ENCODE measurements at places on chromosomes 2 and 18.

GRCh38 chr2:205273627-205274026 lies 408.7 kb upstream of the NRP2 start:
- DNase-seq: no peak

DNA sequence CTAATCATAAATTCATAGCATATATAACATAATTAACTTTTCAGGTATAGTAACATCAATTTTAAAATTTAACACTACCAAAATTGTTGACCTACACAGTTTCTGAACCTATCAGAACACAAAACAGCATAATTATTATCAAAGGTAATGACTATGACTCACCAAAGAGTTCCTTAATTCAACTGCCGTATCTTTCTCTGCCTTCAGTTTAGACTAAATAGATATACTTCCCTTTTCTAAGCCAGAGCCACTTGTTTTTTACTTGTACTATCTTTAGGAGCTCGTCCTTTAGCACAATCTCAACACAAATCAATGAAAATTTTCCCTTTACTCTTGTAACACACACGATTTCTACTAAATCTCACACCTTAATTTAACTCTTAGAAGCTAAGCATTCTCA lies 54.4 kb downstream of the CCDC88A start:
- DNase-seq: peak; percentile 92

DNA sequence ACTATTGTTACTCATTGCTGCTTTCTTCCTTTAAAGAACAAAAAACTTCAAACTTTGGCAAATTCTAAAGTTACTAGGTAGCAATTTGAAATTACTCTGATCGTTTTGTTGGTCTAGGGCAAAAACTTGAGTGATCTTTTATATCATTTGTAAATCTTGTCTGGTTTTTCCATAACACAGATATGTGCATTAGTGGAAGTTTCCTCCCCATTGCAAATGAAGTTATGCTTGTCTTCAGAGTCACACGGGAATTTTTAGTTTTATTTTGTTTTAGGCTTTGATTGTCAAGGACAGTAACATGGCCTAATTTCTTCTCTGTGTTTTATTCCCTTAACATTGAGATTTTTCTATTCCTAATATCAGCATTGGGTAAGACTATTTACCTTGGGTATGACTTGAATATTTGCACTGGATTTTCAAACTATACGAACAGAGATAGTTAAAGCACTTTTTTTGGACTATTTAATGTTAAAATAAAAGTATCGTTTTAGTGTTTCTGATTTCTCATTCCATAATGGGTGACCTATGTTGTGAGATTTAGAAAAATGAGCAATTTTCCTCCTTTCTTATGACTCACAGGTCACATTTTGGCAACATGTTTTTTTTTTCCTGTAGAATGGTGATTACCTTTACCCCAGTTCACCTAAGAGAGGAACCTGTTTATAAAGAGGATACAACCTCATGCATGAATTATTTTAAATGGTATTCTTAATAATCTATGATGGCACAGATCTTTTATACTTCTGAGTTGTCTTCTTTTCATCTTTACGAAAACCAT lies 65.0 kb downstream of the BABAM2 start:
- DNase-seq: no peak

- DNase-seq: no peak
Measured at GRCh38 chr2:190587106-190587505, 52.6 kb upstream of the NEMP2 start.

DNA sequence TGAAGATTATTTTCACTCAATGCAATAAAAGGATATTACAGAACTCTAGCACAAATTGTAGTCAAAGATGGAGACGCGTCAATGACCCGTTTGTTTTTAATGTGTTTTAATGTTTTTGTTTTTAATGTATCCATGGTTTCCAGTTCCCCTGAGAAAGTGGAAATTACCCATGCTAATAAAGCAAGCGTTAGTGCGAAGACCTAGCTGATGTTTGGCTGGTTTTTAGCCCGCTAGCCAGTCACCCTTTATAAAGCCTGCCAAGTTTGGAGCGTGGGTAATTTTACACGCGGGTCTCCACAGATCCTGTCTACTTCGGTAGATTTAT lies 430 bp upstream of the CHMP1B start:
- no peak for DNase-seq

- DNase-seq: peak; percentile 42
Measured at GRCh38 chr2:46873604-46874068, 42.0 kb downstream of the MCFD2 start.

- no peak for DNase-seq
Measured at GRCh38 chr2:170253721-170254230, 75.8 kb downstream of the MYO3B start.

- DNase-seq: no peak
Measured at GRCh38 chr18:43139288-43139946, 23.9 kb upstream of the RIT2 start.

- no peak for DNase-seq
Measured at GRCh38 chr2:19750136-19750535, 151.6 kb downstream of the TTC32 start.

DNA sequence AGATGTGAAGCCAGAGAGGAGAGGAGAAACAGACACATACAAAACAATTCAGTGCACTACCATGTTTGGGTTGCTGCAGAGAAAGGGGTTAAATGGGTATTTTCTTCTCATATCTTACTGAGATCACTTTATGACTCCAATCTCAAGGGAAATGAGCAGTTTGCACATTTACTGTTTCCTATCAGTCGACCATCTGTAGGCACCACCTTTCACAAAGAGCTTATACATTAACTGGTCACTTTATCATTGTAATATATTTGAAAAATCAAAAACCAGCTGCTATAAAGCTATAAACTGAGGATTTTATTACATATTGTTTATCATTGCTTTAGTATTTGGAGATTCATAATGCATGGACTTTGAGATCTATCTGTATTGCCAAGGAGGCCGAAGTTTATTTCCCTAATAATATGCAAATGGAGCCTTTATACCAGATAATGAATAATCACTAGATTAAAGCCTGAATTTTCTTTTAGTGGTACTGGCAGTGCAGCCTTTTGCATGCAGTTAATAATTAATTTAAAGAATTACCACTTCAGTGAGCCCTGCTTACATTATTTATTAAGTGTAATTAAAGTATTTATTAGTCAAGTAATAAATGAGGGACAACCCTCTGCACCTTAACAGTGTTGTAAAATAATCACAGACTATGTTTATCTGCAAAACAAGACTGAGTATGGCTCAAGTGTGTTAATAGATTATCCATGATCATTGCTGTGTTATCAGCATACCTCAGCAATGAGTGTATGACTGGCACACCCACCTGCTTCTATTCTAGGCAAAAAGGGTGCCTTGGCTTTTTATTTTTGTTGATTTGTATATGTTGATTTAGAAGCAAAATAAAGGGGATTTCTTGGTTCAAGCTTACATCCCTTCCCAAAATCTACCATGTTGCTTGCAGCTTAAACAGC lies 167.7 kb upstream of the SLC14A2 start:
- DNase-seq: no peak

GRCh38 chr2:204108330-204108751 lies 171.8 kb downstream of the ICOS start:
- no peak for DNase-seq

GRCh38 chr18:2108591-2108990 lies 462.7 kb downstream of the METTL4 start:
- DNase-seq: no peak

GRCh38 chr2:29269765-29270109 lies 154.5 kb downstream of the CLIP4 start:
- DNase-seq: no peak

DNA sequence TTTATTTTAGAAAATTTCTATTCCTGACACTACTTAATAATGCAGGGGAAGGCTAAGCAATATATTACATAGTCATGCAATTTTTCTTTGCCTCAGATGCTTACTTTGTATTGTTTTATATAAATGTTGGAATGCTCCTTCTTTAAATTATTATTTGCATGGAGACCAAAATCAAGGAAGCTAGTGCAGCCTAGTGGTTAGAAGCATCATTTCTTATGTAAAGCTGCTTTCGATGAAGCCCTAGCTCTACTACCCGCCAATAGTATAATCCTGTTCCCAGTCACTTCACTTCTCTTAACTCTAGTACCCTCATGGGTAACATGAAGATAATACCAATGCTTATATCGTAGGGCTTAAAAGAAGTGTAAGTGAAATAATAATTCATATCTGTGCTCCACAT lies 198.9 kb downstream of the LRATD1 start:
- no peak for DNase-seq

- no peak for DNase-seq
Measured at GRCh38 chr2:205020673-205021072, 475.4 kb downstream of the PARD3B start.

- no peak for DNase-seq
Measured at GRCh38 chr2:61367177-61367576, 103.7 kb downstream of the USP34 start.

DNA sequence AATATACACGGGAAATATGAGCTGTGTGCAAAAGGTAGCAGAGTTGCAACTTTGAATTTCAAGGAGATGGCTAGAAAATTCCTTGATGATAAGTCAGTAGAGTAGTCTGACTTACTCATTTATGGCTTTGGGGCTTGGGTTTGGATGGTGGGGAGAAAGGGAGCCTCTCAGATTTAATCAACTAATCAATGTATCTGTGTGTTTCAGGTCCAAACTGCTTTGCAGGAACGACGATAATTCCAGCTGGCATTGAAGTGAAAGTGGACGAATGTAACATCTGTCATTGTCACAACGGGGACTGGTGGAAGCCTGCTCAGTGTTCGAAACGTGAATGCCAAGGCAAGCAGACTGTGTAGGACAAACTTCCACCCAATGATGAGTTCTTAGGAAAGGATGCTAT lies 164.6 kb downstream of the VWC2L start:
- DNase-seq: no peak

GRCh38 chr18:62018759-62019041 lies 125.9 kb upstream of the RNF152 start:
- DNase-seq: no peak

GRCh38 chr18:31426021-31426420 lies 21.5 kb upstream of the DSG3 start:
- no peak for DNase-seq

DNA sequence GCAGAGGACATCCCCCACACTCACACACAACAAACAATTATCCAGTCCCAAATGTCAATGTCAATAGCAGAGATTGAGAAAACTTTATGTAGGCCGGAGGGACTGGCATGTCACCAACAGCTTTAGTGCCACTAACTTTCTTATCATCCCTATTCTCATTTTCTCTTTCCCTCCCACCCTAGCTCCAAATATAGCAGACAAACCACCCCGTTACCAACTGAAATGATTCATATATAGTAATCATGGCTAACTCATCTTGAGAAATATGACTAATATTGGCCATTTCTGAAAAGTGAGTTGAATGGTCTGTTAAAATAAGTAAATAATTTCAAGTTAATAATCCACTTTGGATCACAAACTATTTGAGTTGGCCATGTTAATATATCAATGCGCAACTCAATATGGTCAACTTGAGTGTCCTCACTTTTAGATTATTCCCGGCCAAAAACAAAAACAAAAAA lies 242.1 kb upstream of the RND3 start:
- DNase-seq: no peak

GRCh38 chr2:58788402-58788801 lies 547.3 kb upstream of the FANCL start:
- DNase-seq: no peak

DNA sequence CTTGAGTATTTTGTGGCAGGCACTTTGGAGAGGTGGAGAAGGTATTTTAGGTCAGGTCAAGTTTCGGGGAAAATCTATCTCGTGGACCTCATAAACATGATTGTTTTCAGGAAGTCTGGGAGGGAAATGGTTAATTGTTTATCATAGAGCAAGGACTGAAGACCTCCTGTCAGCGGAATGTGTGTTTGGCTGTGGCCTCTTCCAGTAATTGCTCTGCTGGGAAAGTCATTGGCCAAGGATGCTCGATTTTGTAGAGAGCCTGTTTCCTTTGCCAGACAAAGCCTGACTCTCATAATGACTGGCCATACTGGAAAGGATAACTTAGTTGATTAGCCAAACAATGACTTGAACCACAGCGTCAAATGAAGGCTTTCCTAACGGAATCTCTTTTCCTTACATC lies 30.0 kb downstream of the IL1R2 start:
- no peak for DNase-seq

DNA sequence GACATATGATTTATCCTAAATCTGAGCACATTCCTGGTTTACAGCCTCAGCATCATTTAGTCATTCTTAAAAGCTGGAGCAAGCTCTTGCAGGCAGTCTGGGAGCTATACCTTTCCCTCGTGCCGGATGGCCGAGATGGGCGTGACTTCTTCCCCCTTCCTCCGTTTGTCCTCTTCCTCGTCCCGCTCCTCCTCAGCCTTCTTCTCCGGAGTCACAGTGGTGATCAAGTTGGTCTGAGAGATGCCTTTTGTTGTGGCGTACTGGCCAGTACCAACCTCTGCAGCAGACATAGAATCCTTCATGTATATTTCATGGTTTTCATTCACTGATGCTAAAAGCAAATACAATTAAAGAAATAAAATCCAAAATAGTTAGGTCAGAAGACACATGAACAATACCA lies 124.1 kb upstream of the ZBTB14 start:
- DNase-seq: no peak

GRCh38 chr2:71714601-71715240 lies 261.4 kb downstream of the DYSF start:
- DNase-seq: no peak

GRCh38 chr18:25166113-25166512 lies 185.9 kb downstream of the ZNF521 start:
- no peak for DNase-seq

DNA sequence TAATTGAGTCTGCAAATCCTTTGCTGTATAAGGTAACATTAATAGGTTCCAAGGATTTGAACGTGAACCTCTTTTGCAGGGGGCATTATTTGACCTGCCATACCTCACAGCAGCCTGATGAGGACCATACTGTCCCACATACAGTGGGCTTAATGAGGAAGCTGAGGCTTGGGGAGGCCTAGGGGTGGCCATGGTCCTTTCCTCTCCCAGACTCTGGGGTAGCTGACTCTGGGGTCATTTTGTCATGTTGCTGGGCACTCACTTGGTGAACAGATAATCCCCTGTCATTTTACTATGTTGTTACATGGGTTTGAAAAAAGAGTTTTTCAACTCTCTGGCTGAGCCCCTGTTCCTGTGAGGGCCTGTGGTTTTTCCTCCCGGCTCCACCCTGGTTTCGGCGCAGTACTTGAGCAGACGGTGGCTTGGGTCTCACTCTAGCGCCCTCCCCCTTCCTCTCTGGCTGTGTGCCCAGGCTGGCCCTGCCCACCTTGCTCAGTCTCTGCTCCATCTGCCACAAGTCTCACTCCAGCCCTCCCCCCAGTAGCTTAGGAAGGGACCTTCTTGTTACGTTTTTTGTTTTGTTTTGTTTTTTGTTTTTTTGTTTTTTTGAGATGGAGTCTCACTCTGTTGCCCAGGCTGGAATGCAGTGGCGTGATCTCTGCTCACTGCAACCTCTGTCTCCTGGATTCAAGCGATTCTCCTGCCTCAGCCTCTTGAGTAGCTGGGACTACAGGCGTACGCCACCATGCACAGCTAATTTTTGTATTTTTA lies 21.0 kb downstream of the INPP4A start:
- peak; percentile 95 for DNase-seq

DNA sequence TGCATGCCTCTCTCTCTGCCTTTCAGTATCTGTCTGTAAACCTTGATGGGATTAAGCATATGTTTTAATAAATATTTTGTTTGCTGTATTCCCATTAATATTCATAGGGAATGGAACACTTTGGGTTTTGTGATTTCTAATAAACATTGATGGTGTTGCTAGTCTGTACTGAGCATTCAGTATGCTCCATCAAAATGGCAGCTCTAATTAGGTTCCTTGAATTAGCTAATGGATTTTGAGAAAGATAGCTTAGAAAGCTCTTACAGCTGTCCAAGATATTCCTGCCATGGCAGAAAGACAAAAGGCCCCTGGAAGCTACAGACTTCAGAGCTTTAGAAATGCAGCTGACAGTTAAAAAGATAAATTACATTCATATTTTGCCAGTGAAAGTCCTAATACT lies 199.2 kb upstream of the NRP2 start:
- no peak for DNase-seq

GRCh38 chr2:44786045-44786816 lies 155.3 kb upstream of the SIX3 start:
- no peak for DNase-seq

All from Kasumi-1 (cell line).